ENCODE measurements at places on chromosomes 1 and 21.

DNA sequence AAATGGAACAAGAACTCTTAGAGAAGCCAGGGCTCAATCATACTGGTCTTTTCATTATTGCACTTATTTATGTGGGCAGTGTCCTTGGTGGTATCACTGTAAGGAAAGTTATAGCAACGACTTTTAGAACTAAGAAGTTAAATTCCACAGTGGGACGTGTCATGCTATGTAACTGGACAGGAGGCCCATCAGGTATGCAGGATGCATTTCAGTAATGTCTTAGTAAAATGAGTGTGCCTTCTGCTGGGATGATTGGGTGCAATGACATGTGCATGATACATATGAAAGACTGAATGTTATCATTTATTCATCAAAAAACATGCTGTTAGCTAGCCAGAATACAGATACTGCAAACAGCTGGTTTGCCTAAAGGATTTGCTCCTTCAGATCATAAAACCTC is 6.9 kb upstream of the ATP1B1 start:
- no peak for DNase-seq

DNA sequence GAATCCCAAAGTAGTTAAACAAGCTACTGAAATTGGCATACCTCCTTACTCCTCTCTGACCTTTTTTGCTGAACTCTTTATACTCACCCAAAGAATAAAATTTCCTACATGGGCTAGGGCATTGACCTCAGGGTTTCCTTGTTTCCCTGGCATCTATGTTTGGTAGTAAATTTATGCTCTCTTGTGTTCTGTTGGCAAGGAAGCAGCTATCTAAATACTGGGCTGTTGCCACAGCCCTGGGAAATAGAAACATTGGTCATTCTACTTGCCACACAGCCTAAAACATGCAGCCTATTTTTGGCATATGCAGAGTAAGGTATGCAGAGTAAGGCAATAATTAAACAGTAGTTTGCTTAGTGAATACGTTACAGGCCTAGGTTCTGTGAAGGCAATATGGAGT is 351.4 kb downstream of the HLX start:
- no peak for DNase-seq

DNA sequence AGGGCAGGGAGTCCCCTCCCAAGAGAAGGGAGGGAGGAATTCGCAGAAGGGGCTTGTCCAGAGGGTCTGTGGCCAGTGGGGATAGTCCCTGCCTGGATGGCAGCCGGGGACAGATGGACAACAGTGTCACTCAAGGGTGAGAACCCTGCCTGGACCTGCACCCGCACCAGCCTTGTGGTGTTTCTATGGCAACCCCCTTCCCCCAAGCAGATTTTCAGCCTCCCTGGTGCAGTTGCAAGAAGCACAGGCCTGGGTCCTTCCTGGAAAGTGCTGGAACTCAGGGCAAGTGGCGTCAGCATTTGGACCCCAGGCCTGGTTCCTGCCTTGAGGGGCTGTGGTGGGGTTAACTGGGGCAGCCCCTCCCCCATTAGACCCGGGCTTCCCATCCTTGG is 83.8 kb upstream of the ACTL8 start:
- no peak for DNase-seq

- peak; percentile 85 for DNase-seq
Measured at GRCh38 chr1:233543338-233544255, 70.3 kb upstream of the KCNK1 start.

Measured in hepatocyte (in vitro differentiated cells).